ENCODE measurements at places on chromosomes 12 and 14. TPM values are rescaled to one million over a fixed set of nuclear protein-coding genes. Genes with fewer than 3 reads are reported as not detected.

DNA sequence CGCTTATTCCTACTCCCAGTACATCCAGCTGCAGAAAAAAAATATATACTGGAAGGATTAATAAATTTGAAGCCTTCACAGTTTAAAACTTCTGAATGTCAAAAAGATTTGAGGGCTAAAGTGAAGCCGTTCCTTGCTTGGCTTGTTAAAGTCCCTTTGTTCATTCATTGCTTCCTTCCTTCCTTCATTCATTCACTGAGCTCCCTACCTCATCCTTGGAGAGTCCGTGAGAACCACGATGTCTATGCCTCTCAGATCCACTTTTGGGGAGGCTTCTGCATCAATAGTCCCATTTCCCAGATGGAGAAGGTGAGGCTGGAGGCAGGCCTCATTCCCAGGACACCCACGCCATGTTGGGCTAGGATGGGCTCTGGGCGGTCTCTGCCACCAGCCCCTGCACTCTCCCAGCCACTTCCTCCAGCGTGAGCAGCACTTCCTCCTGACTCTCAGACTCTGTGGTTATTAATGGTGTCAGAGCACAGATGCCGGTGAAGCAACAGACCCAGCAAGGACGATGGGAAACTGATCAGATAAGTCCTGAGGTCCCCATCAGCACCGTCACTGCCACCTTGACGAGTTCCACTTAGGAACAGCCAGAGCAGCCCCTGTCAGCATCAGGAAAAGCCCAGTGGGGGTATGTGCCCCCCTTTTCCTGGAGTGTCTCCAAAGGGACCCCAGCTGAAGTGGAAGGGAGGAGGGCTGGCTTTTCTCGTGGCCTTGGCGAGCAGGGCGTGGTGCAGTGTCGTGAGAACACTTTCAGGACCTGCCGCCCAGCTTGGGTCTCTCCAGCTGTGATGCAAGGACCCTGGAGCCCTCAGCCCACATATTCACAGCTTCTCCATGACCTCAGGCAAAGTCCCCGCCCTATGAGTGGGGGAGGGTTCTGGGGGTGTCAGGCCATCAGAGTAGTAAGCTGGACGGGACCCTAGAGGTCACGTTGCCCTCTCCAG lies 21.2 kb downstream of the ASB2 start:
- no peak for DNase-seq

- peak; percentile 88 for DNase-seq
These were observed at the start of gene ARID2 for GRCh38 chr12:45729233-45730083. Gene ARID2 (plus strand): TSS chr12:45729706. CDS start chr12:45729837, 131 bp downstream.

The SLC2A14 gene
- total RNA-seq = 3.1 TPM

The GYS2 gene
- total RNA-seq = not detected

The SPTSSA gene
- total RNA-seq = 18.2 TPM

- no peak for DNase-seq
These were observed 358.1 kb downstream of the ADGRD1 start for GRCh38 chr12:131311764-131312163.

The PMCH gene
- total RNA-seq = not detected

DNA sequence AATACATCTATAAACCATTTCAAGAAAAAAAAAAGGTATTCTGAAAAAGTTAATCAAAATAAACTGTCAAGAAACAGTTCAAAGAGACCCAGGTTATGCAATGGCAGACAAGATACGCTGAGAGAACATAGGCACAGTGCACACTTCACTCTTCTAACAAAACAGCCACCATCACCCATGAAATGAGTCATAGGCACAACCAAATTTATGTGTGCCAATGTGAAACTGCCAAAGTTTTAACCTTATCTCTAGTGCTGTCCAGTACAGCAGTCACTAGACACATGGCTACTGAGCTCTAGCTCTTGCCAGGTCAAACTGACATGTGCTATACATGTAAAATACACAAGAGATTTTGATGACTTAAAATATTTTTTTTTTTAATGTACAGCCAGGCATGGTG lies 1.4 kb downstream of the CEP128 start:
- DNase-seq = no peak

All from aorta (tissue), 5 donors.